Mammary epithelial cell (primary cell): ENCODE measurements at places on chromosomes 6 and 20. TPM values are rescaled to one million over a fixed set of nuclear protein-coding genes. Genes with fewer than 3 reads are reported as not detected.

DNA sequence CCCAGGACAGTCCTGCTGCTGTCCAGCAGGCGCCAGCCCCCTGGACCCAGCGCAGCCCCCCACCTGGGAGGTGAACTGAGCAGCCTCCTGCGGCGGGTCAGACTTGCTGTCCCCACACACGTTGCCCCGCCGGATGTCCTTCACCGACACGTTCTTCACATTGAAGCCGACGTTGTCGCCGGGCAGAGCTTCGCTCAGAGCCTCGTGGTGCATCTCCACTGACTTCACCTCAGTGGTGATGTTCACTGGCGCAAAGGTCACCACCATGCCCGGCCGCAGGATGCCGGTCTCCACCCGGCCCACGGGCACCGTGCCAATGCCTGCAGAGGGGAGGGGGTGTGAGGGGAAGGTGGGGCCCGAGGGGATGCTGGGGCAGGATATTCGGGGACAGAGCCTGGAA is 8.5 kb downstream of the EEF1A2 start:
- DNase-seq = no peak

DNA sequence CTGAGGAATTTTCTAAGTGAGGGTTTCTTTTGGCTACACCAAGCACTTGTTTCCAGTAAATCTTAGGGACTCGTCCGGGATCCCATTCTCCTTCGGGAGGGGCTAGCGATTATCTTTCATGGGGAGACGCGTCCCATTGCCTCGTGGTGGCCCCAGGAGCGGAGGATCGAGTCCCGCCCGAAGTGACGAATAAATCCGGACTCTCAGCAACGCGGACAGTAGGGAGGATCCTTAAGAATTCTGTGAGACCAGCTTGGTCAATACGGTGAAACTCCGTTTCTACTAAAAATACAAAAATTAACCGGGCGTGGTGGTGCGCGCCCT is 69.1 kb upstream of the PRSS16 start:
- no peak for DNase-seq

STX16 gene
- total RNA-seq = 71.7 and 93.1 TPM in 2 replicates

PRDM1 gene
- 5.7 TPM for total RNA-seq

DNA sequence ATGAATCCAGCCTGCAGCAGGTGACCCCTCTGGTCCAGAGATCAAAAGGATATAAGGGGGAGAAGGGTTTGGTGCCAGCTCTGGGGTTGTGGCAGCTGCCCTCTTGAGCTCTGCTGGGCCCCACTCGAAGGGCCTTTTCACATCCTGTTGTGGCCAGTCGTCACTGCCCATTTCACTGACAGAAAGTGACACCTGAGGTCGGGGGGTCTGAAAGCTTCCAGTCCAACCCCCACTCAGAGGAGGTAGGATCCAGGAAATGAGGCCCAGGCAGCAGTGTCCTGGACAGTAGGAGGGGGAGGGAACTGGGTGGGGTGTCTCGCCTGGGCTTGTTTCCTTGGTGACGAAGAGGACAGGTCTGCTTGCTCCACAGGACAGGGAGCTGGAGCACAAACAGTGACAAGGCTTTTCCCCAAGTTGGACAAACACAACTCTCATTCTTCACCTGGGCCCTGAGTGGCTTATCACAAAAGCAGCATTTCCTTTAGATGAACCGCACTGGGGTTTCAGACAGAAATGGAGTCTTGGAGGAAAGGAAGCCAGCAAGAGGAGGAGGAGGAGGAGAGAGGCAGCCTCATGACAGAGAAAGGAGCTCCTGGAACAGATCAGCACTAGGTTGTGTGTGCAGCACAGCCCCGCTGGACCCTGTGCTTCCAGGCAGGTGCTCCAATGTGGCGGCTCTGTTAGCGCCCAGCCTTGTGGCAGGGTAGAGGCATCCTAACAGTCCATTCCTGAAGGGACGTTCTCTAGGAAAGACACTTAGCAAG is 11.0 kb downstream of the FRS3 start:
- DNase-seq = no peak

DNA sequence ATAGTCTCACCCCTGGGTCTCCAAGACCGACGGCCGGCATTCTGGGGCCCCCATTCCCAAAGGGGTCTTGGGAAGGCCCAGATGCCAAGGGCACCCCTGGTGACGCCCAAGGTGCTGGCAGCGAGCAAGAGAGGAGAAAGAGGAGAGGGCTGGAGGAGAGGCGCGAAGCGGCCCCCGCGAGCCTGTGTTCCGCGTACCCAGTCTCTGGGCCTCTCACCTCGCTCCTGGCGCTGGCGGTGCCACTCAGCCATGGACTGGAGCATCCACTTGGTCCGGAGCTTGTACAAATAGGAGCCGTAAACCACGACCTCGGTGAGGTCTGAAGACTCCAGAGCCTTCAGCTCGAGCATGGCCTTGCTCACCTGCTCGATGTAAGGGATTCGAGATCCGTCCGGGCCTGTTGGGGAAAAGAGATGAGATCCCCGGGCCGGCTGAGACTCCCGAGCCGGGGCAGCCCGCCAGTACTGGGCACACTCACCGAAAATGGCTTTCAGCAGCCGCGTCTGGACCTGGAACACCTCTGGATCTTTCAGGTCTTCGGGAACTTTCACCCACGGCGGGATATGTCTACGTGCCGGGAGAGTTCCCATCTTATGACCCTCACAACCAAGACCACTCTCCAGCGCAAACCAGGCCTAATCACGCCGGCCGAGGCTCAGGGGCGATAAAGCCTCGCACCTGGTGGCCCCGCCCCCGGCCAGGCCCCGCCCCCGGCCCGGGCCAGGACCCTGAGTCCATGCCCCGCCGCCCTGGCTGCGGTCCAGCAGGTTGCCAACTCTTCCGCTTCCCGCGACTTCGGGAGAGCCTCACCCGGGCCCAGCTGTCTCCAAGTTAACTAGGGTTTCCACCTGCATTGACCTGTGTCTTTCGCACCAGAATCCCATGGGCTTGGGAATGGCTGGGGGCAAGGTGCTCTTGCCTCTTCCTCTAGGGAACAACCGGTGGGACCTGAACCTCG is at the start of gene DPPA5:
Gene DPPA5, minus strand, starts transcription at position 641 of the 958 bp plus-strand sequence. Its CDS starts 51 bp downstream, at position 590.
- no peak for DNase-seq
